Right lobe of liver (tissue), 6 donors: ENCODE measurements at places on chromosomes 5 and 9. TPM values are rescaled to one million over a fixed set of nuclear protein-coding genes. Genes with fewer than 3 reads are reported as not detected.

HTR4 gene
- not detected for total RNA-seq

ADAMTSL1 gene
- 2.1 TPM for total RNA-seq

ZNF618 gene
- total RNA-seq, result 5.9 TPM

DOCK2 gene
- 6.7 TPM for total RNA-seq

FABP6 gene
- not detected for total RNA-seq
